Right lobe of liver (tissue), 6 donors: ENCODE measurements at places on chromosomes 5 and 9.

- no peaks in the 10 kb centered on the region for H3K36me3 ChIP-seq
- H3K27ac ChIP-seq: no peak overlapping the region
- no peaks in the 10 kb centered on the region for H3K27me3 ChIP-seq
- H3K4me3 ChIP-seq: no peak overlapping the region
- H3K4me1 ChIP-seq: no peaks in the 10 kb centered on the region
- peak; percentile 44 for DNase-seq
Measured at GRCh38 chr9:124202447-124202971, 55.2 kb upstream of the NEK6 start.

DNA sequence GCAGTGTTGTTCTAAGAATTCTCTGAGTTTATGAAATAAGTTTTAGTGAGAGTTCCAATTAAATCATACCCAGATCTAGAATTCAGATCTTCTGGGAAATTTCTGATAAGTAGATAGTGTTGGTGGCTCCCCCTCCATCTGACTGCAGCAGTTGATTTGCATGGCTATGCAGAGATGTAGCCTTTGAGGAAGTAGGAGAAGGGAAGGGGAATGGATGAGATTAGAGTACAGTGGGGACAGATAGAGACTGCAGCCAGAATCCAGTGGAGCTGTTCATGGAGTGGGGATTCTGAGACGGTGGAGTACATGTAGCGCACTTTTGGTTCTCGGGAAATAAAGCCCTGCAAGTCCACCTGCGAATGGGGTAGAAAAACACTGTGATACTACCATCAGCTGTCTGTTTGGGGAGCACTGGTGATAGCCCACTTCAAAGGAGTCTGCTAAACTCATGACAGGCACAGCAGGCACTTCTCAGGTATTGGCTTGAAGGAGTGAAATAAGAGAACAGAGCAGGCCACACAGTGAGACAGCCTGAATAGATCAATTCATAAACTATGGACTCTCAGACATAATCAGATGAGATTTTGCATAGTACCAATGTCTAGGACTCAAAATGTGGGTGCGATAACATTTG is 96.8 kb downstream of the ALDH1A1 start:
- DNase-seq: no peak
- no peak overlapping the region for H3K27ac ChIP-seq
- no peak overlapping the region for H3K4me3 ChIP-seq
- H3K27me3 ChIP-seq: no peaks in the 10 kb centered on the region
- H3K4me1 ChIP-seq: peaks cover 30% of the 10 kb centered on the region

GRCh38 chr5:126988021-126988569 is 42.3 kb downstream of the MARCHF3 start:
- DNase-seq: no peak
- H3K27ac ChIP-seq: no peak overlapping the region
- H3K4me3 ChIP-seq: no peak overlapping the region
- H3K27me3 ChIP-seq: no peaks in the 10 kb centered on the region
- H3K36me3 ChIP-seq: no peaks in the 10 kb centered on the region

GRCh38 chr9:126326228-126327005 is at the start of gene MVB12B:
TSS of gene MVB12B (plus strand) at chr9:126326829. CDS start at chr9:126326930, 101 bp downstream.
- H3K4me3 ChIP-seq: peak within 1 kb of the TSS; percentile 73
- no peaks in the 10 kb centered on the region for H3K4me1 ChIP-seq
- H3K27ac ChIP-seq: no peak within 1 kb of the TSS
- H3K36me3 ChIP-seq: no peaks in the 10 kb centered on the region

GRCh38 chr5:42819745-42820144 is 8.1 kb upstream of the SELENOP start:
- no peaks in the 10 kb centered on the region for H3K27me3 ChIP-seq
- no peaks in the 10 kb centered on the region for H3K36me3 ChIP-seq
- DNase-seq: no peak
- peak overlapping the region; percentile 1 for H3K27ac ChIP-seq
- peak overlapping the region; percentile 7 for H3K4me3 ChIP-seq
- no peaks in the 10 kb centered on the region for H3K4me1 ChIP-seq

- no peak for DNase-seq
- no peaks in the 10 kb centered on the region for H3K27me3 ChIP-seq
- H3K4me1 ChIP-seq: no peaks in the 10 kb centered on the region
- no peaks in the 10 kb centered on the region for H3K36me3 ChIP-seq
- no peak overlapping the region for H3K4me3 ChIP-seq
Measured at GRCh38 chr5:120446068-120446492, 18.0 kb upstream of the PRR16 start.

DNA sequence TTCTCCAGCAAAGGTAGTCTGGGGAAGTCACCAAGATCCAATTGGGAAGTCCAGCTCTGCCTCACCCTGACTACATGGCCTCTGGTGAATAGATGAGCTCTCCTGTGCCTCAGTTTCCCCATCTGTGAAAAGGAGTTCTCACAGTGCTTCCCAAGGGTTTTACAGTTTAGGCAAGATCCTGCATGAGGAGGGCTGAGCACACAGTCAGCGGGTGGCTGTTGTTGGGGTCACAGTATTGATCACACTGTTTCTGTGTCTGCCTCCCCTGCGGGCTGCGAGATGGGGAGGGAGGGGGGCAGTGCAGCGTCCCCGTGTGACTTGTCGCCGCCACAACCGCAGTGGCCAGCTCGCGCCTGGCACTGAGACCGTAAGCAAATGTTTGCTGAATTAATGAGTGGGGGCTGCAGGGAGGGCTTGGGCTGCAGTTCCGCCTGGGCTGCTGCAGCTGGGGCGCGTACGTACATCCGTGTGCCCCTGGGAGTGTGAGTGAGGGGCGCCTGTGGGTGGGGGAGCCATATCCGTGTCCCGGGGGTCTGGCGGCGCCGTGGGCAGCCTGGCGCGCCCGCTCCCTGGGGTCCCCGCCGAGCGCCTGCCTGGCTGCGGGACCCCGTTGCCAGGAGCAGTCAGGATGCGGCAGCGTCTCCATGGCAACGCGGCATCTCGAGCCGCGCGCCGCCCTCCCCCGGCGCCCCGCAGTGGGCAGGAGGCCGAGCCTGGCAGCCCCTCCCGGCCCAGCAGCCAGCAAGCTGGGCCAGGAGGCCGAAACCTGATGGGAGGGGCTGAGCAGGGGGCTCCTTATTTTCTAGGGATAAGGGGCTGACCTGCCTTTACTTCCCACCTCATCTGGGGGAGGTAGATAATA is 31.4 kb upstream of the PSD2 start:
- no peaks in the 10 kb centered on the region for H3K4me1 ChIP-seq
- no peak for DNase-seq
- H3K4me3 ChIP-seq: no peak overlapping the region

GRCh38 chr5:160470437-160471361 is 49.0 kb downstream of the PTTG1 start:
- DNase-seq: no peak
- no peaks in the 10 kb centered on the region for H3K36me3 ChIP-seq
- H3K4me1 ChIP-seq: no peaks in the 10 kb centered on the region
- H3K4me3 ChIP-seq: no peak overlapping the region
- no peaks in the 10 kb centered on the region for H3K27me3 ChIP-seq

DNA sequence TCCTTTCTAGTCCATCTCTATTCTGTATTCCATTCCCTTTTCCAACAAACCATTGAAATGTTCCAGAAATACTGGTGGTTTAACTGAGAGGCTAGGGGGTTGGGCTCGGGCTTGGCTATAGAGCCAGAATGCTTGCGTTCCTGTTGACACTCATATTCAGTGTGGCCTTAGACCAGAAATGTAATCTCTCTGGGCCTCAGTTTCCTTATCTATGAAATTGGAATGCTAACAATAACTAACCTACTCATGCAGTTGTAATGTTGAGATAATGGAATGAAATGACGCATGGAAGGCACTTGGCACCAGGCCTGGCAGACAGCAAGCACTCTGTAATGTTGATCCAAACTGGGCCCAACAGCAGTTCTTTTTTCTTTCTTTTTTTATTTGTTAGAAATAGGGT is 26.8 kb downstream of the JADE2 start:
- no peaks in the 10 kb centered on the region for H3K27me3 ChIP-seq
- peaks cover 14% of the 10 kb centered on the region for H3K4me1 ChIP-seq
- no peak overlapping the region for H3K4me3 ChIP-seq
- no peak overlapping the region for H3K27ac ChIP-seq
- H3K36me3 ChIP-seq: no peaks in the 10 kb centered on the region

GRCh38 chr9:14189578-14189977 is 124.4 kb downstream of the NFIB start:
- no peak overlapping the region for H3K27ac ChIP-seq
- H3K36me3 ChIP-seq: no peaks in the 10 kb centered on the region
- no peaks in the 10 kb centered on the region for H3K4me1 ChIP-seq
- no peaks in the 10 kb centered on the region for H3K27me3 ChIP-seq

DNA sequence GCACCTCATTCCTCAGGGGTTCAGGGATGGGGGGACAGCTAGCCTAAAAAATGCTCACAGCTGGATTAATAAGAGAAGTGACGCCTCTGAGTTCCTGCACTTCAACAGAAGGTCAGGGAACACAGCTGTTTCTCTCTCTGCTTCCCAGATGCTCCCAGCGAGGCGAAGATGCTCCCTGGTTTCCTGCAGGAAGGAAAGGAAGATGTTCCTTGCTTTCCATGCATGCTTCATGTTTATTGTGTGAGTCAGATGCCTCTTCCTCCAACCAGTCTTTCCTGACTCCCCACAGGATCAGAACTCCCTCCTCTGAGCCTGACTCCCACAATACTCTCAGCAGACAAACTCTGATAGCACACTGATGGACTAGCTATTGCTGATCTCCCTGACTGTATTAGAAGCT is 71.9 kb downstream of the MFAP3 start:
- H3K4me3 ChIP-seq: no peak overlapping the region
- no peaks in the 10 kb centered on the region for H3K36me3 ChIP-seq
- no peaks in the 10 kb centered on the region for H3K4me1 ChIP-seq
- no peak for DNase-seq

- no peak overlapping the region for H3K4me3 ChIP-seq
- H3K27ac ChIP-seq: no peak overlapping the region
- no peaks in the 10 kb centered on the region for H3K4me1 ChIP-seq
- H3K36me3 ChIP-seq: no peaks in the 10 kb centered on the region
Measured at GRCh38 chr9:130343445-130343918, 77.9 kb downstream of the HMCN2 start.

GRCh38 chr5:156851880-156852279 is 1.8 kb downstream of the PPP1R2B start:
- H3K27me3 ChIP-seq: no peaks in the 10 kb centered on the region
- no peaks in the 10 kb centered on the region for H3K4me1 ChIP-seq
- H3K27ac ChIP-seq: no peak overlapping the region
- no peak overlapping the region for H3K4me3 ChIP-seq

DNA sequence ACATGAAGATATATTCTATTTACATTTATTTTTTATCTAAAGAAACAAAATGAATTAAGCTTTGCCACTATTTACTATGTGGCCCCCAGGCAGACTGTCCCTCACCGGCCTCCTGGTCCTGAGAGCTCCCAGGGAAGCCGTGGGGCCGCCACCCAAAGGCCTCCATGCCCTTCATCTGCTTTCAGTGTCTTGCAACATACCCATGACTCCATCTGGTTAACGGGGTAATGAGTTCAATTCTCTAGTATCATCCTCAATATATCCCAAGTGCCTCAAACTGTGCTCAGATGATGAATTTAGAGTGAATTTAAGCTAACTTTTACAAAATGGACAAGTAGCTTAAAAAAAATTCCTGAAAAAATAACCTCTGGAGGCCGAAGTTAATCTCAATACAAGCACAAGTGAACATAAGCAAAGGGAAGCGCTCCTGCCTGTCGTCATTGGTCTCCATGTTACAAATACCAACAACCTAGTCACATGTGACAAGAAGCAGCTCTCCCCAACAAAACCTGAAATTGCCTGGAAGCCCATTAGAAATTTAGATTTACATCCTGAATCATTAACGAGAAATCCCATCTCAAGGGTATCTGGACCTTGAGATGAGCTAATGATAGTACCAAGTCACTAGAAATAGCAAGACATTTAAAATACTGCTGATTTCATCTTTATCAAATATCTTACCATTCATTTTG is 26.1 kb downstream of the DAP start:
- H3K36me3 ChIP-seq: no peaks in the 10 kb centered on the region
- H3K27ac ChIP-seq: no peak overlapping the region
- peaks cover 51% of the 10 kb centered on the region for H3K4me1 ChIP-seq
- no peak overlapping the region for H3K4me3 ChIP-seq
- no peaks in the 10 kb centered on the region for H3K27me3 ChIP-seq

- H3K4me3 ChIP-seq: no peak overlapping the region
- no peaks in the 10 kb centered on the region for H3K27me3 ChIP-seq
- H3K27ac ChIP-seq: peak overlapping the region; percentile 24
- DNase-seq: peak; percentile 58
Measured at GRCh38 chr5:177431317-177432142, 5.1 kb downstream of the GRK6 start.

DNA sequence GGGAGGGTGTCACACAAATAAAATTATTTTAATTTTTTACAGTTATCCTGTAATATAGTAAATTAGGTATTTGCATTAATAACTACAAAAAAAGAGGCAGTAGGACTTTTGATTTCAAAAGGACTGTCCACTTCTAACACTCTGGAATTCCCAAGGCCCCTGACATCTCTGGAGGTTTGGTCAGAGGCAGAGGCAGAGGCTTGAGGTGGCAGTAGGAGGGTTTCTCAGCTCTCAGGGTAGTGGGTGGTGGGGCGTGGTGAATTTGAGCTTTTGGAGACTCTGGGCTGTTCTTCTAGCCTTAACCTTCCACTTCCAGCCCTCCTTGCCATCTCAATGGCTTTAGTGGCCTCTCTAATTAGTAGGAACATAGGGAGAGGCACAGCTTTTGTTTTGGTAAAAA is 22.8 kb downstream of the ATOX1 start:
- H3K4me3 ChIP-seq: no peak overlapping the region
- no peak overlapping the region for H3K27ac ChIP-seq
- no peaks in the 10 kb centered on the region for H3K36me3 ChIP-seq
- H3K27me3 ChIP-seq: no peaks in the 10 kb centered on the region
- no peaks in the 10 kb centered on the region for H3K4me1 ChIP-seq

- H3K4me1 ChIP-seq: no peaks in the 10 kb centered on the region
- H3K4me3 ChIP-seq: no peak overlapping the region
- H3K36me3 ChIP-seq: no peaks in the 10 kb centered on the region
- no peaks in the 10 kb centered on the region for H3K27me3 ChIP-seq
- DNase-seq: no peak
Measured at GRCh38 chr9:129669141-129669718, 3.8 kb downstream of the PRRX2 start.

- peak; percentile 91 for DNase-seq
- peaks cover 7% of the 10 kb centered on the region for H3K4me1 ChIP-seq
- peak within 1 kb of the TSS; percentile 98 for H3K27ac ChIP-seq
- H3K36me3 ChIP-seq: no peaks in the 10 kb centered on the region
- no peaks in the 10 kb centered on the region for H3K27me3 ChIP-seq
Measured at GRCh38 chr5:180802325-180803180, at the start of gene MGAT1. TSS of gene MGAT1 (minus strand) at chr5:180802806. CDS start at chr5:180792971, 9,835 bp downstream.

- H3K4me3 ChIP-seq: no peak overlapping the region
- DNase-seq: peak; percentile 82
- H3K27me3 ChIP-seq: no peaks in the 10 kb centered on the region
- H3K27ac ChIP-seq: peak overlapping the region; percentile 19
- H3K4me1 ChIP-seq: peaks cover 32% of the 10 kb centered on the region
Measured at GRCh38 chr9:93060746-93061259, 2.3 kb downstream of the SUSD3 start.

GRCh38 chr5:111857623-111858022 is 100.6 kb upstream of the NREP start:
- no peaks in the 10 kb centered on the region for H3K27me3 ChIP-seq
- no peaks in the 10 kb centered on the region for H3K36me3 ChIP-seq
- H3K4me1 ChIP-seq: no peaks in the 10 kb centered on the region
- H3K27ac ChIP-seq: no peak overlapping the region
